ENCODE measurements at places on chromosomes 7 and 10.

DNA sequence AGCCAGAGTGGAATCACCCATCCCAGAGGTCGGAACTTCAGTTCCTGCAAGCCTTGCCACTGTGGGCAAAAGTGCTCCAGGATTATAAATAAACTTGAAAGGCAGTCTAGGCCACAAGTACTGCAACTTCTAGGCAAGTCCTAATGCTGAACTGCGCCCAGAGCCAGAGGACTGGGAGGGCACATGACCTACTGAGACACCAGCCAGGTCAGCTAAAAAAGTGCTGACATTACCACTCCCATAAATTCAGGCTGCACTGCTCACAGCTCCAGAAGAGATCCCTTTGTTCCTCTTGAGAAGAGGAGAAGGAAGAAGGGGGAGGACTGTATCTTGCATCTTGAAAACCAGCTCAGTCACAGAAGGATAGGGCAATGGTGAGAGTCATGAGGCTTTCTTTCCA is 1084.1 kb upstream of the PHF14 start:
- no peak for DNase-seq

DNA sequence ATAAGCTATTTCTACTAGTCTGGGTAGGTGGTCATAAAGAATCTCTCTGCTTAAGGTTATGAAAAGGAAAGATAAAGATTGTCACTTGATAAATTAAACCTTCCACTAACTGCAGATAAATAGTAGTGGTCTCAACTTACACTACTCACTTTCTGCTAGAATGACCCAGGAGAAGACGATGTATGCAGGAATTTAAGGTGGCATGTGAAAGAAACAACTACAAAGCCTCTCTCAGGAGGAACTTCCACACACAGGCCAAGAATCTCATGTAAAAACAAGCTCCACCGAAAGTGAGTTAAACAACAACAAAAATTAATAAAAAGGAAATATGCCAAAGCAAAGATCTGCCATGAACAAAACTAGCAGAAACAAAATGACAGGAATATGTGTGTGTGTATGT is 165.4 kb downstream of the CDC14C start:
- no peak for DNase-seq

GRCh38 chr7:151736403-151736909 is 140.5 kb downstream of the PRKAG2 start:
- DNase-seq = no peak

GRCh38 chr10:91163869-91164474 is 56.5 kb upstream of the PCGF5 start:
- DNase-seq = peak; percentile 34

- DNase-seq = no peak
Measured at GRCh38 chr7:158042156-158042880, 545.3 kb downstream of the PTPRN2 start.

DNA sequence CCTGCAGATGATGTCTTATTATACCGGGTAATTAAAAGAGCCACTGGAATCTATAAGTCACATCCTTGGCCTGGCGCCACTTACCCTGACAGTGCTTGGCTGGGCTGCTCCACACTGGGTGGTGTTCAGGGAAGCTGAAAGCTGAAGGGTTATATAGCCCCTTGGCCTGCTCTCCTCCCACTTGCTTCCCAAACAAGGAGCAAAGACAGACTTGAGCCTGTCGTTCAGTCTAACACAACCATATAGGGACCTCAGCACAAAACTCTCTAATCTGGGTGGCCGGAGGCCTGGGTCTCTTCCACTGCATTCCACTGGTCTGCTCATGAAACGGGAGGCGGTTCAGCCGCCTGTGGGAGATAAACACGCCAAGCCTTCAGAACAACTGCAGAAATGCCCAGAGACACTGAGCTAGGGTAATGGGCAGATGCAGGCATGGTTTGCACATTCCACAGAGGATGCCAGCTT is at the start of gene ACTA2:
ACTA2 (minus strand) TSS at position 127 of the 465 bp plus-strand sequence. CDS start 3,843 bp downstream, outside the sequence.
- no peak for DNase-seq

DNA sequence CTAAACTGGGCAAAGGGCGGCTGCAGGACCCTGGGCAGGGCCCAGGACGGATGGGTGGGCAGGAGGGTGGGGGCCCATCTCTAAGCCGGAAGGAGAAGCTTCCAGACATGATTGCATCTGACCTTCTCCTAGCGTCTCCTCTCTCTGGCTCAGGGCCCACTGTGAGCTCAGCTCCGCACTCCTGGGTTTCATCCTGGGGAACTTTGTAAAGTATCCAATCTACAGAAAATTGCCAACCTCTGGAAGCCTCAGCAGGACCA is 8.8 kb upstream of the RET start:
- no peak for DNase-seq

- DNase-seq = no peak
Measured at GRCh38 chr7:1457949-1458682, 1.2 kb downstream of the MICALL2 start.

DNA sequence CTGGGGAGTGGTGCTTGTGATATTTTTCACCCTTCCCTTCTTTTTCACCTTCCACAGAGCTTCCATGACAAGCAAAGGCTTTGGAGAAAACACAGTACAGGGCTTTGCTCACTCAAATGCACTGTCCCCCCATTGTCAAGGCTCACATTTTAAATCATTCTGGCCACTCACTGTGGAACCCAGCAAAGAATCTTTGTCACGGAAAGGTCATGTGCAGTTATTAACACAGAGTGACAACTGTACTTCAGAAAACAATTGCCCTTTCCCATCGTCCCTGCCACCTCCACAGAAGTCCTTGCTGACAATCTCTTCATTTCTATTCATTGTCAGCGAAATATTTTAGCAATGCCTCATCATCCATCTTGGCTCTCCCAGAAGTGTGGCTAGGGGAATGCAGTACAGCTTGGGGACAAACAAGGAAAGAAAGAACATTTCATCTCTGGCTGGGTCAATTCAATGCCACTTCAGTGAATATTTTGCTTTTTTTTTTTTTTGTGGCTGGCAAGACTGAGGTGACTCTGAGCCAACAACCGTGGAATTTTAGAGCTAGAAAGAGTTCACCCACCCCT is 851.0 kb downstream of the KCNMA1 start:
- DNase-seq = no peak

DNA sequence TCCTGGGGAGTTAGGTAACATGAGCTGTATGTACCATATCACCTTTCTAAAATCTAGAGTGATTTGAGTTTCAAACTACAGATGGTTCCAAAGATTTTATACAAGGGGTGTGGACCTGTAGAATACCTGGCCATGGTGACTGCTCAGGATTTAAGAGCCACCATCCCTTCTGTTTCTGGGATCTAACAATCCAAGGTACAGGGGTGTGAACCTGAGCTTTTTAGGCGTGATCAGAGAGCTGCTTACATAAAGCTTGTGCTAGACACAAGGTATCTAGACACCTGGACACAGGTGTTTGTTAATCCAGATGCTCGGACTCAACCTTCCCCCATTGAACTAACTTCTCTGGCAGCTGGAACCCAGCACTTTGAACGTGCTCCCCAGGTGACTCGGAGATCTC is 516.4 kb downstream of the RPS24 start:
- no peak for DNase-seq

DNA sequence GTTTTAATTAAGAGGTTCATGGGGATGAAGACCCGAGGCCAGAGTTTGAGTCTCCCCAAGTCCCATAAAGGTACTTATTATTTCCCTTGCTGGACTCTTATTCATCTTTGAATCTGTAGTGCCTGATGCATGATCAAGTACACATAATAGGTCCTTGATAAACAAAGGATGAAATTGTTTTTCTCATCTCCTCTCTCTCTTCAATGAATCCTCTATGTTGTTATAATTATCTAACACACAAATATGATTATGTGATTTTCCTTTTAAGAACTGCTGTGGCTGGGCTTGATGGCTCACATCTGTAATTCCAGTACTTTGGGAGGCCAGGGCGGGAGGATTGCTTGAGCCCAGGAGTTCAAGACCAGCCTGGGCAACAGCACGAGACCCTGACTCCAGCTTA is 117.7 kb downstream of the BAMBI start:
- no peak for DNase-seq

DNA sequence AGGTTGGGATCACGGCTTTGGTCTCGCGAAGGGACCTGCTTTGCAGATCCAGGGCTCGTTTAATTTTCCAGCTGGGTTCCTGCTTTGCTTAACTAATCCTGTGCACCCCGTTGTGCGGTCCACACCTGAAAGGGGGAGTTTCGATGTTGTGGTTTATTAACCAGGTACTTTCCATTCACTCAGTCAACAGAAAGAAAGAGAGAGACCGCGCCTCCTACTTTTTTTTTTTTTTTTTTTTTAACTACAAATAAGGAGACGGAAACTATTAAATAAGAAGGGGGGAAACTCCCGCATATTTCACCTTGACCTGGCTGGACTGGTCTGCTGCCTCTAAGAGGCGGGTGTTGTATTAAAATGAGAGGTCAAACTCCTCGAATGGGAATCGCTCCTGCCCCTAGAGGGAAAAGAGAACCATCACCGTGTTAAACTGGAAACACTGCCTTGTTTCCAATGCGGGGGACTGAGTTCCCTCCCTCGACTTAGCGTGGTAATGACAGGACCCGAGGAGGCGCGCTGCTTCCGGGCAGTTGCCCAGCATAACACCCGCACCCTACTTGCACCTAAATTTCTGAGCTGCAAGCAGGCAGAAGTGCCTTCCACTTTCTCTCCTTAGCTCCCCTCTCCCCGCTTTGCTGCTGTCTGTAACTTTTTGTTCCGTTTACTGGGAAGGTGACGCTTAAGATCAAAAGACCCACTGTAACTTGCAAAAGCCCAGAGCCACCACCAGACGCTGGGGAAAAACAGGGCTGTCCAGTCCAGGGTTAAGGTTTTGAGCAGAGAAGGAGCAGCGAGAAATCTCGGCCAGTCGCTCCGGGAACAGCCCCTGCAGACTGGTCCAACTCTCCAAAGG is 1.1 kb upstream of the ITGB8 start:
- no peak for DNase-seq

DNA sequence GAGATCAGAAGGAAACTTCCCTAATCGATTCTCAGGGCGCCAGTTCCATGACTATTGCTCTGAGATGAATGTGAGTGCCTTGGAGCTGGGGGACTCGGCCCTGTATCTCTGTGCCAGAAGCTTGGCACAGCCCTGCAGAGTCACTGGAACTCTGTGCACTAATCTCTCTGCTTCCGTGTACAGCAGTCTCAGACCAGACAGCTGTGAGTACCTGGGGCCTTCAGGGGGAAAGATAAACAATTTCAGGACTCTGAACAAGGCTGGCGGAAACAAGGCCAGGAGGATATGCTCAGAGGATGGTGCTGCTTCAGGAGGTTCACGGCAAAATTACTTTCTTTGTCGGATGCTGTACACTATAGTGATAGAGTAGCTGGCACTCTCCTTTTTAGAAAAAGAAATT is 131.7 kb upstream of the PRSS58 start:
- no peak for DNase-seq

DNA sequence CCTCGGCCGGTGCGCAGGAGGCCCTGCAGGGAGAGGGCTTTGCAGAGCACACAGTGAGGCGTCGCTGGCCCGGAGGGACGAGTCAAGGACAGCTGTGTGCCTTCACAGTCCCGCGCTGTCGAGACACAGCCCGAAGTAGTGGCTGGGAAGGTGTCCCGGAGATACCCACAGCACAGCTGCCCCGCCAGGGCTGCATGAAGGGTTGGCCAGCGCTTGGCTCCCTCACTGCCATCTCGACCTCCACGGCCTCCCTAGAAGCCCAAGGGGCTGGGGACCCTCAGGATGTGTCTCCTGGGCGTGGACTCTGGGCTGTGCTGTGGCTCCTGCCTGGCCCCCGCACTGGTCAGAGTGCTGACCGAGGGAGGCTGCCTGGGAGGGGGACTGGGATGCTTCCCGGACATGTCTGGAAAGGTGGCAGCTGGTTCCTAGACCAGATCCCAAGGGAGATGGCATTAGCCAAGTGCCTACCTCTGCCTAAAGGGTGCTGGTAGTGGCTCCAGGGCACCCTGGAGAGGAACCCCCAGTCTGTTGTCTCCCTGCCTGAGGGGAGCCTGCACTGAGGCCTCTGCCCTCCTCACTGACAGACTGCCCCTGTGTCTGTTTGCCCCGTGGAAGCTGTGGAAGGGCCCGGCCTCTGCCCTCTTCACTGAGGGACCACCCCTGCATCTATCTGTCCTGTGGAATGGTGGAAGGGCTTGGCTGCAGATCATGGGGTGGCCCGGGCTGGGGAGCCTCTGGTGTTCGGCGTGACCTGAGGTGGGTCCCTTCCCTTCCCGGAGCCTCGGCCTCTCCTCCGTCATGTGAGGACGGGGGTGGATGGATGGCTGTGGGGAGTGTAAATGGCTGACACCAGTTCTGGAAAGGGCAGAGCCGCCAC is 5.8 kb downstream of the ELFN1 start:
- no peak for DNase-seq

- DNase-seq = no peak
Measured at GRCh38 chr7:94904982-94905381, 2.4 kb upstream of the PPP1R9A start.

GRCh38 chr7:139820089-139820488 is 9.0 kb upstream of the TBXAS1 start:
- DNase-seq = no peak

GRCh38 chr10:121637437-121637836 is 39.2 kb upstream of the FGFR2 start:
- no peak for DNase-seq

DNA sequence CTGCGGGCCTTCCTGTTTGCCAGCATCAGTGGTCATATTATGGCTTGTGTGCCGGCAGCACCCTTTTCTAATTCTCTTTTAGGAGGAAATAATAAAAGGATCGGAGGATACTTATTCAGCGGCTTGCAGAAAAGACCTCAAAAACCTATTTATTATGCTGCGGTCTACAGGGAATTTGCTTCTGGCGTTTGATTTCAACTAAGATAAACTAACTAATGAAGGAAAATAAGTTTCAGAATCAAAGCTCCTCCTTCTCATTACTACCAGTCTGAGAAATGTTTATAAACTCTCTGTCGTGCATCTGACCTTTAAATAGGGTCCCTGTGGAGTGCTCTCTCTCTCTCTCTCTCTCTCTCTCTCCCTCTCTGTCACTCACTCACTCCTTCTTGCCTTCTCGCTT is 335.0 kb upstream of the GLI3 start:
- DNase-seq = no peak

GRCh38 chr10:12975266-12975665 is 26.2 kb downstream of the CCDC3 start:
- DNase-seq = no peak

DNA sequence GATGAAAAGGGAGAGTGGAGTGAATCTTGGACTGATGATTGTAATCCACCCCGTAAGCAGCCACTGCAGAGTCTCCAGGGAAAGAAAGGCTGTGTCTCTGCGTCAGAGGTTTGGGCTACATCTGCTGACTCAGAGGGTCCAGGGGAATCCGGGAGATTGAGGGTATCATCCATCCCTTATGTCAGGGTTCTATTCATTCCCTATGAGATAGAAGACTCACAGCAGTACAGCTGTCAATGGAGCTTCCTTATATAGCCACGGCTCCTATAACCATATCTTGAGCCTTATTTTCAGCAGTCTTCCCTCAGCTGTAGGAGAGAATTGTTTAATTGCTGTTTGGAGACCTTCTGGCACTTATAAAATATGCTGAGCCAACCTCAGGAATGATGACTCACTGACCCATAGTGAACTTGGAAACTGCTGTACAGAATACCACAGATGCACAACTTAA is 558.2 kb upstream of the PFKP start:
- no peak for DNase-seq

All from activated CD4-positive, CD25-positive, alpha-beta regulatory T cell (primary cell).